ENCODE measurements at places on chromosomes 3 and 15.

GRCh38 chr3:130488288-130488687, 28.7 kb upstream of the COL6A6 start:
- no peak for DNase-seq

GRCh38 chr3:24715171-24715792, 220.6 kb upstream of the THRB start:
- no peak for DNase-seq

DNA sequence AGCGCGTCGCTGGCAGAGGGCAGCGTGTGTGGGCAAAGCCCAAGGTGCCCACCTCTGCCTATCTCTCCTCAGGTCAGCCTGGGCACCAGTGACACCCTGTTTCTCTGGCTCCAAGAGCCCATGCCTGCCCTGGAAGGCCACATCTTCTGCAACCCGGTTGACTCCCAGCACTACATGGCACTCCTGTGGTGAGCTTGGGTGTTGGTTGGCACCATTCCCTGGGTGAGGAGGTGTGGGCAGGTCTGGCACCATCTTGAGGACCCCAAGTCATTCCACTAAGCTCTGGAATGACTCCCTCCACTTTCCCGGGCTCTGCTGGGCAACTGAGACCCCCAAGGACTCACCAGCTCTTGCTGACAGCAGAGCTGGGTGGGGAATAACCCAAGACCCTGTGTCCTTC, 28.5 kb downstream of the XYLB start:
- no peak for DNase-seq

DNA sequence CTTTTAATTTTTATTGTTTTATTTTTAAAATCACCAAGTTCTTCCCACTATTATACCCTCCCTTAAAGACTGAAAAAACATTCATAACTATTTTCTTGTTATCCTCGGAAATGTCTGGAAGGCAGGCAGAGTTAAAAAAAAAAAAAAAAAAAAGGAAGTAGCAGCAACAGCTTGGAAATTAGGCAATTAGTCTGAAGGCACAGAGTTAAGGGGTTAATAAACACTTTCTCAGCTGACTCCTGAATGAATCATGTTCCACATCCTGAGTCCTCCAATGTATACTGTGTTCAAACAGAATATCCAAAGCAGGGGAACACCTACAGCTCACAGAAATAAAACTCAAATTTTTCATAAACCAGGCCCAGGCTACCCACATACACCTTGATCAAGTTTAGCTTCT, 5.8 kb downstream of the HEXA start:
- DNase-seq, result no peak

- DNase-seq, result no peak
Measured at GRCh38 chr15:39743611-39744010, 39.0 kb downstream of the FSIP1 start.

DNA sequence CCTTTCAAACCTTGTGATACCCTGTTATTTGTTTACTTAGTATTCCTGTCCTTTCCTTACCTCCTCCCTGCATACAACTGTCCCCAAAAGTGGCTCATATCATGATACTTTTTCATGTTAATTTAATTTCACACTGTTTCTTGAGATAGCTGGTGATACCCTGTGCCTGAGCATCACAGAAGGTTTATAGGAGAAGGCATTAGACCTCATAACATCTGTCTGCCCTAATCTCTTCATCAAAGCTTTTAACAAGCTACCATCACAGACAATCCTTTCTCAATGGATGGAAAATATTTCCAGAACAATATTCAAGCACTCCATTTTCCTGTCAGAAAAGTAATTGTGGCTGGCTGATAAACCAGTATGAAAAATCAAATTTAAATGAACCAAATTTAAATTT, 81.6 kb downstream of the SSR3 start:
- no peak for DNase-seq

DNA sequence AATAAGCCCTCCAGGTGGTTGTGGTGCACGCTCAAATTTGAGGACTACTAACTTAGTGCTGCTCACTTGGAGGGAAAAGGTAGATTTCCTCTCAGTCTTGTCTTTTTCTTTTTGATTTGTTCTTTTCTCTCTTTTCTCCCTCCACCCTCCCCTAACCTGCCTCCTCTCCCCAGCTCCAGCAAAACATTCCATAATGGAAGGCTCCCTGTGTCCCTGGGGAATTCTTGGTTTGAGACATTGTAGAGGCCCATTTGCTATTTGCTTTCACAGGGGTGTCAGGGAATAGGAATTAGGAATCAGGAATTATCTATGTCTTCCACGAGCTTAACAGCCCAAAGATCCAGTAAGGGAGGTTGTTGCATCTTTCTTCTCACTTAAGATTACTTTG, 136.8 kb upstream of the UMPS start:
- no peak for DNase-seq

DNA sequence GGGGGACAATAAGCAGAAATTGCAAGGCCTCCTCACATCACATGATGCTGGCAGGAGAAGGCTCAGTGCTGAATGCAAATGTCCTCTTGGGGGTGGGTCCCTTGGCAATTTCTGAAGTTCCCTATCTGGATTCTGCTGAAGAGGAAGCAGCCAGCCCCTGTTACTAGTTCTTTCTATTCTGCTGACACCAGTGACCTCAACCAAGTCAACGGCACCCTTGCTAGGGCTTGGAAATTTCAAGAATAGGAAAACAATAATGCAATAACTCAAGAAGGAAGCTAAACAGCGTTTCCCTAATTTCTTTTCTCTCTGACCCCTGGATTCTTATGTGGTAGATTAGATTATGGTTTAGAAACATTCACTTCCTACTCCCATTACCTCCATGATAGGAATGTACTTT, 46.2 kb upstream of the FOXP1 start:
- DNase-seq, result no peak

DNA sequence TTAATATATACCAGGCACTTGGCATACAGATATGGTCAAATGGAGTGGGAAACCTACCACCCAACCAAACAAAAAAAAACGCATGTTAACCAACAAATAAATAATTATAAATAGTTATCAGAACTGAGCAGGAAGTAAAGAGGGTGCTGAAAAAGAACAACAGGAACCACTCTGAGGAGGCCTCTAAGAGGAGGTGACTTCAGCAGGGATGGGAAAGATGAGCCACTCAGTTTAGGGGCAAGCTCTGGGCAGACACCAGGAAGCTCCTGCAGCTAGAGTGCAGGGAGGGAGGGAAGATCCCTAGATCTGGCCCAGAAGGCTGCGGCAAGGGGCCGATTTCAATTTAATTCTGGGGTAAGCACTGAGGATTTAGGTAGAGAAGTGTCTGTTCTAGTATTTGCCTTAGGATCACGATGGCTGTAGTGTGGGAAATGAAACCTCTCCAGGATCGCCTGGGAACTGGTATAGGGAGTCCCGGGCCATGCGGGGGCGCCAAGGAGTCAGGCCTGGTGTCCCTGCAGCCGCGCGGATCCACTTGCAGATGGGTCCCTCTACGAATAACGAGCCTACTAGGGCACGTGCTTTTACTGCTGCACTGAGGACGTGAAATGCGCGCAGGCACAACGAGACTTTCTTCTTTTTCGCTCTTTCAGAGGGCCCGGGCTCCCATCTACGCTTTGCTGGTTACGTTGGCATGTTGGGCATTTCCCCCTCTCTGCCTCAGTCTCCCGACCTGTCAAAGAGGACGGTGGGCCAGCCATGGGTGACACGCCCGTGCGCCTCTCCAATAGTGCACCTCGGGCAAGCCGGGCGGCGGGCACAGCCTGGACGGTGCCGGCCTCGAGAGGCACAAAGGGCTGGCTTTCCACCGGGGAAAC, 1.5 kb upstream of the LIMD1 start:
- peak; percentile 83 for DNase-seq

DNA sequence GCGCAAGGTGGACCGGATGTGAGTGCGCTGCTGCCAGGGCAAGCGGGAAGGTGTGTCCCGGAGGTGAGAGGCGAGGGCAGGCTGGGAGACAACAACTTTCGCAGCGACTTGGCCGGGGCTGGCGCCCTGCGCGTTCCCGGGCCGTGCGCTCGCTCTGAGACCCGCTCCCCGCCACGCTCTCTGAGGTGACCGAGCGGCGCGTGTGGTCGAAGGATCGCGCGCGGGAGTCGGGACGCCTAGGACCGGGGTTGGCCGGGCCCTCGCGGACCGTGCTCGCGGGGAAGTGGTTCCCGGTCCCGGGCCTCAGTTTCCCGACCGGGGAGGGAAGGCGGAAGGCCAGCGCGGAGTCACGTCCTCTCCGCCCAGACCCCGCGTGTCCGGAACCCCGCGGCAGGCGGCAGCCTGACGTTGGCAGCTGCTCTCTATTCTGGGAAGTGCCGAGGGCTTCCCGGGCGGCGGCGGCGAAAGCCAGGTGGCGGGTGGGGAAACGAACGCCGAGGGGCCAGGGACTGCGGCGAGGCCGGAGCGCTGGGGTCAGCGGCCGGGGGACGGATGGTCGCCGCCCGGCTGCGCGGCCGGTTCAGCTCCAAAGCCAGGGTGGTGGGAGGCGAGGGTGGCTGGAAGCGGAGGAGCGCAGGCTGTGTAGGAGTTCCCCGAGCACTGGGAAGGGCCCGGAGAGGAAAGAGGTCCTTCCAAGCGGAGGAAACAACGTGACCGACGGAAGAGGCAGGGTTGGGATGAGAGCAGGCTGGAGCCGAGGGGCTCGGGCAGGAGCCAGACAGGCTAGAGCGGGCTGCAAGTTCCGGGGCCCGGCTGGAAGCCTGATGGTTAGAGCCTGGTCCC, 1.0 kb upstream of the IGF2BP2 start:
- DNase-seq, result peak; percentile 57

GRCh38 chr3:162718697-162719096, 1222.1 kb downstream of the OTOL1 start:
- DNase-seq, result no peak

GRCh38 chr15:69661871-69662644, 209.4 kb downstream of the RPLP1 start:
- no peak for DNase-seq

- no peak for DNase-seq
Measured at GRCh38 chr3:79162653-79163052, 605.1 kb downstream of the ROBO1 start.

- DNase-seq, result no peak
Measured at GRCh38 chr3:120506828-120507774, 56.3 kb upstream of the FSTL1 start.

DNA sequence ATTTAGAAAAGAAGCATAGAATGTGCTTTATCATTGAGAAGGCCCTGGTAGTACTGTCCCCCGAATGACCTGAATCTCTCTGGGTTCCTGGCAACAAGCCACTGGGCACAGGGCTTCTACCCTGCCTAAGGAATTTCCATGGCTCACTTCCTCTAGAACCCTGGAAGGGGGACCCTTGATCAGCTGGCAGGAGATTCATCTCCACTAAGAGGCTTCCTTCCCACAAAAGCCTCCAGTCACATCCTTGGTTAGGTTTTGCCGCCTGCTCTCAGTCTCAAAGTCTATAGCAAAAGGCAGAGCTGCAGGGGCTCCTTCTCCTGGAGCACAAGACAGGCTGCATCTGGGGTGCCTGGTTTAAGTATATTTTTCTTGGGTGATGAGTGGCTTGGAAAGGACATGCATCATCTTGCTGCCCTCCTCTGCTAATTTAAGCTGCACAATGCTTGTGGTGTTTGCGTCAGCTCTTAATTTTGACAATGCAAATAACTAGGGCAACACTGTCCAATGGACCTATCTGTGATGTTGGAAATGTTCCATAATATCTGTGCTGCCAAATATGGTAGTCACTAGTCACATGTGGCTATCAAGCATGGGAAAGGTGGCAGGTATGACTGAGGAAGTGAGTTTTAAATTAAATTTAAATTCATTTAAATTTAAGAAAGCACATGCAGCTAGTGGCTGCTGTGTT, 33.4 kb upstream of the RARRES1 start:
- no peak for DNase-seq

- DNase-seq, result no peak
Measured at GRCh38 chr3:42829628-42830436, 20.6 kb downstream of the ACKR2 start.

- no peak for DNase-seq
Measured at GRCh38 chr3:39961230-39961629, 151.8 kb downstream of the MYRIP start.

DNA sequence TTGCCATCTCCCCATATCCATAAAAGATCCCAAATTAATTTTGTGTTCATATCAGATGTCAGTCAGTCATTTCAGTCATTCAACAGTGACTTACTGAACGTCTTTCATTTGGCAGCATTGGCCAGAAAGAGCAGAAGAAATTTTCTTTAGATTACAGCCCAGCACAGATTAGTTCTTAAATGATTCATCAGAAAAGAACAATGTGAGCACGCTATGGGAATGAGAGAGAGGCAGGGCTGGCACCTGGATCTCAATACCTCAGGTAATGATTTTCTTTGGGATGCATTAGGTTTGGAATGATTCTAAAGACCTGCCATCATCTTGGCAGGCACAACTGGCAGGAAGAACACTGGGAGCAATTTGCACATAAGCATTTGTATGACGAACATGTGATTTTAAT, 41.6 kb downstream of the FBN1 start:
- DNase-seq, result no peak

- DNase-seq, result no peak
Measured at GRCh38 chr3:113249601-113250000, 38.2 kb downstream of the BOC start.

- no peak for DNase-seq
Measured at GRCh38 chr3:189710620-189711402, 79.6 kb downstream of the TP63 start.

GRCh38 chr3:120741320-120741719, 996 bp downstream of the RABL3 start:
- no peak for DNase-seq

DNA sequence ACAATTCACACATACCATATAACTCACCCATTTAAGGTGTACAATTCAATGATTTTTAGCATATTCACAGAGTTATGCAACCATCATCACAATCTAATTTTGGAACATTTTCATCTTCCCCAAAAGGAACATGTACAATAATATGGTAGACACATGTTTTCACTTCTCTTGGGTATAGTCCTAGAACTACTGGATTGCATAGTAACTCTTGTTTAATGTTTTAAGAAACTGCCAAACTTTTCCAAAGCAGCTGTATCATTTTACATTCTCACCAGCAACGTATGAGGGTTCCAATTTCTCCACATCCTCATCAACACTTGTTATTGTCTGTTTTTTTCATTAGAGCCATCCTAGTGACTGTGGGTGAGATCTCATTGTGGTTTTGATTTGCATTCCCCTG, 14.3 kb downstream of the BNC1 start:
- DNase-seq, result no peak

GRCh38 chr3:114645392-114645791, 351.6 kb downstream of the TIGIT start:
- DNase-seq, result no peak

DNA sequence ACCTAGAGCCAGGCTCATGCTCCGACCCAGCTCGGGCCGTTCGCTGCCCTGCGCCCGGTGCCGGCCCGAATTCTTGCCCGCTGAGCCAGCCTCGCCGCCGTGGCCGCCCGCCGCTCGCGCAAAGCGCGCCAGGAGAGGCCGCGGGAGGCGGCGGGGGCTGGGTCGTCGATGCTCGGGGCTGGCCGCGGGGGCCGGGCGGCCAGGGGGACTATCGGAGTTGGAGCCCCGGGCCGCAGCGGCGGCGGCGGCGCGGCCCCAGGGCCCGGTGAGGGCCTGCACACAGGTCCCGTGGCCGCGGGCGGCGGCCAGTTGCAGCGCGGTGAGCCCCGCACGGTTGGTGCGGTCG, 1.1 kb downstream of the ANKRD63 start:
- DNase-seq, result no peak

GRCh38 chr15:74844319-74845207, 1.6 kb upstream of the ULK3 start:
- peak; percentile 27 for DNase-seq

All from activated CD4-positive, alpha-beta memory T cell treated with anti-CD3 and anti-CD28 coated beads for 36 hours (primary cell).